ENCODE measurements at places on chromosomes 2 and 18. TPM values are rescaled to one million over a fixed set of nuclear protein-coding genes. Genes with fewer than 3 reads are reported as not detected.

The MEMO1 gene
- total RNA-seq = 28.6 TPM

The SULT1C4 gene
- 12.8 TPM for total RNA-seq

The UGT1A3 gene
- total RNA-seq = not detected

The MYO3B gene
- under 0.01 TPM for total RNA-seq

The NT5C1B gene
- not detected for total RNA-seq

The GYPC gene
- total RNA-seq = 419 TPM

The GCG gene
- not detected for total RNA-seq
